ENCODE measurements at places on chromosomes 7 and 10.

GRCh38 chr7:27245798-27246691 lies 3.4 kb downstream of the EVX1 start:
- no peak for DNase-seq

DNA sequence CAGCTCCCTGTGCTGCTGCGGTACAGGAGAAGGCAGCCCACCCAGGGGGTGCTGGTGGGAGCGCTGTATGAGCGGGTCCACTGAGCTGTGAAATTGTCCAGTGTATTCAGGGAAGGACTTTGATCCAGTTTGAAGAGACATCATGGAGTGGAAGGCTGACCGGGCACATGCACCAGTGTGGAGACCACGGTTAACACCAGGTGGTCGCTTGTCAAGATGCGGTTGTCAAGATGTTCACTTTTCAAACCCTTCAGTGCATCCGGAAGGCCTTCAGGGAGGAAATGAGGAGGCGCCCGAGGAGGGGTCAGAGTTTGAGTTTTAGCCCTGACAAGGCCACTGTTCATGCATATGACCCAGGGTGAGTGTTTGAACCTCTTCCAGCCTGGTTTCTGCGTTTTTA lies 6.1 kb downstream of the DOCK1 start:
- no peak for DNase-seq

- no peak for DNase-seq
Observed at GRCh38 chr7:5425507-5426225, 2.0 kb upstream of the TNRC18 start.

GRCh38 chr7:80374321-80374720 lies 137.5 kb downstream of the GNAT3 start:
- no peak for DNase-seq

GRCh38 chr7:93980744-93981479 lies 23.2 kb downstream of the BET1 start:
- DNase-seq = no peak

DNA sequence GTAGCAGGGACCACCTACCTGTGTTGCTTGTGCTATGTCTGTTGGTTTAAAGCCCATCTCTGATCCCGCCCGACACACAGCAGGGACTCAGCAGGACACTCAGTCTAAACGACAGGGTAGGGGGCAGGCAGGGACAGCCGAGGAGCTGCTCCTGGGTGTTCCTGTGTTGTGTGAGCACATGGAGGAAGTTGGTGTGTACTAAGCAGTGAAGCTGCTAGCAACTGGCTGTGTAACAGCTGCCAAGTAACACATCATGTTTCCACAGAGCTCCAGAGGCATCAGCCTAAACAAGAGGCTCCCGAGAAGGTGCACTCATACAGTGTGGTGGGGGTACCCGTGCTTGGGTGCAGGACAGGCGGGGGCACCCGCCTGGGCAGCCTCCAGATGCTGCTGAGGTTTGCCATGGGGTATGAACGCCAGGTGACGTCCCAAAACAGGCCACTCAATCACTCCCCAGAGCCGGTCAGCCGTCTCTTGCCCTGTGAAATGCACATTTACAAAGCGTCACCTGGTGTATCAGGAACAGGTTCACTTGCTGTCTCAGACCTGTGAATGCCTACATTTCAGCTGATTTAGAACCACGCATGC lies 59.6 kb downstream of the PTPRN2 start:
- no peak for DNase-seq

Measured in D721Med (cell line).